ENCODE measurements at places on chromosomes 16 and 17.

- DNase-seq, result no peak
Measured at GRCh38 chr16:73888840-73889490, 407.6 kb upstream of the PSMD7 start.

GRCh38 chr16:27210174-27210573, 6.8 kb downstream of the KDM8 start:
- DNase-seq, result no peak

DNA sequence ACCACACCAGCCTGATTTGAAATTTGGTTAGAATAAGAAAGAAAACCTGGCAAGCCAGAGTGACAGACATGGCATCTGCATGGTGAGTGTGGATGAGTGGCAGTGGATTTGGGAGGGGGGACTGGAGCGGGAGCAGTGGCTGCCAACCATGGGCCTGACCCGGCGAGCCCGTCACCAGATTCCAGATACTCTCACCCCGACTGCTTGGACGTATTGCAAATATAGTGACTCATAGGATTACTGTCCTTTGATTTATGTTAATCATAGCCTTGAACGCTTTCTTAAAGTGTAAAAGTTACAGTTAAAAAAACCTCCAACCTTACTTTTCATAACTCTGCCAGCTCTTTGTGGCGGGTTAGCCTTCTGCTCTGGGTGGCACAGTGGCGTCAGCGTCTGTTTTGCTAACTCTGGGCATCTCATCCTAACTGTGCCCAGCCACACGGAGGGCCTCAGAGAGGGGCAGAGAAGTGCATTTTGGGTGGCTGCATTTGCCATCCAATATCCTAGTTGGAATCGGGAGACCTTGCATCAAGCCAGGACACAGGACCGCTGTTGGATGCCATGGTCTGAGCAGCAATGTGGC, 26.8 kb upstream of the FOXK2 start:
- no peak for DNase-seq

- no peak for DNase-seq
Measured at GRCh38 chr16:56847173-56847910, 17.7 kb upstream of the SLC12A3 start.

- no peak for DNase-seq
Measured at GRCh38 chr16:15613676-15614075, 29.3 kb downstream of the MARF1 start.

DNA sequence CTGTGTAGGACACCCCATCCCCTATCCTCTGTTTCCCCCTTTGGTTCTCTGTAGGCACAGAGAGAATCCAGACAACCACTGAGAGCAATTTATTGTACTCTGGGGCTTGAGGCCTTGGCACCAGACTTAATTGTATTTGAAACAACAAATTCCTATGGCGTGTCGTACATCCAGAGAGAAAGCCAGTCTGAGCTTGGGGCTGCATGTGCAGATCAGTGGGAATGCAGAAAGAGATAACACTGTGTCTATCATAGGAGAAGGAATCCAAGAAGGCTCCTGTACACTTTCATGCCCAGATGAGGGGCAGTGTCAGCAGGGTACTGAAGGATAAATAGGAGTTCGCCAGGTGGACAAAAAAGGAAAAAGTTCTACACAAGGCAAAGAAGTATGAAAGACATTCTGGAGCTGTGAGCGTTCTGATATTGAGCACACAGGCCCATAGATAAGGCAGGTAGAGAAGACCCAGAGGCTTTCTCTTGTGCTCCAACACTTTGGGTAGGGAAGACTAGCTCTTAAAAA, 22.0 kb upstream of the IL4R start:
- no peak for DNase-seq

DNA sequence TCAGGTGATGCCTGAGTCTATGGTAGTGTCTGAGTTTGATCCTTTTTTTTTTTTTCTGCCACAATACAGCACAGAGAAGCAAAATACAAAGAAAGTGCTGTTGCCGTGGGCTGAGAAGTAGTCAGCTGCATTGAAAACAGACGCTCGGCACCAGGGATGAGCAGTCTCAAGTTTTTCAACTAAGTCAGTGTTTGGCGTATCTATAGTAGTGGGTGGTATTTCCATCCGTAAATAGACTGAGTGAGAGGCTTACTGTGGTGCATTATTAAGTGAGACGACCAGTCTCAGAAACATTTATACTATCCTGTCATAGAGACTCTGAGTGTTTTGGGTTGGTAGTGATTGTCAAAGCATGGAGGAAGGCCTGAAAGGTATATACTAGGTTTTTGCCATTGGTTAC, 221.3 kb downstream of the SNX29 start:
- no peak for DNase-seq

DNA sequence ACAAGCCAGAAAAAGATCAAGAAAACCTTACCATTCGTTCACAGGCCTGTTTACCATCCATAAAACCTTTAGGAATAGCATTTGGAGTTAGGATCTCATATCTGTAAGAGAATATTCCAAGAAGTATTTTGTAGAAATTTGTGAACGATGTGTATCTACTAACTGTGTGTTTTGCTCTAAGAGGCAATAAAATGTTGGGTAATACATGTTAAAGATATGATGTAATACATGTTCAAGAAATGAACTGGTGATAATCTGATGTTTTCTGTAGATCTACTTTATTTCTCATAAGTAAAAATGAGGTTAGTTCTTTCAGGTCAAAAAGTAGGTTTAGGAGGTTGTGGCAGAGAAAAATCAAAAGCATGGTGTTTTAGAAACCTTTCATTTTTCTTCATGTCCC, 83.2 kb downstream of the NDEL1 start:
- no peak for DNase-seq

DNA sequence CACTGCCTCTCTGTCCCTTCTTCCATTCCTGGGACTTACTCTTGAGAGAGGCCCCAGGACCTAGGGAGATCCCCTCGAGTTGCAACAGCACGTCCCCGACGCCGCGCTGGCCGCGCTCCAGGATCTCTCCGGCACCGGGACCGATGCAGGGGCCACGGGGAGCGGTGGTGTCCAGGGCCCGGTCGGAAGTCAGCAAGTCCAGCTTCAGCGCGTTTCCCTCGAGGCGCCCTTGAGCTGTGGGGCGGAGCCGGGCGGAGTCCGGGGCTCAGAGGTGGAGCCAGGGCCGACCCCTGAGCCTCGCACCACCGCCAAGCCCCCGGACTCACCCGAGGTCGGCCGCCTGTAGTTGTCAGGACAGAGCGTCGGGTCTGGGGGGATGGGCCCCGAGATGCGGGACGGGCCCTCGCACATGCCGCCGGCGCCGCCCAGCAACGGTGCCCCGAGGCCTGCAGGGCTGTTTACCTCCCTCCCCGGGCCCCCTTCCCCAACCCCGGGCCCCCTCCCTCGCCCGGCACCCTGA, 458 bp downstream of the ENKD1 start:
- DNase-seq, result no peak

DNA sequence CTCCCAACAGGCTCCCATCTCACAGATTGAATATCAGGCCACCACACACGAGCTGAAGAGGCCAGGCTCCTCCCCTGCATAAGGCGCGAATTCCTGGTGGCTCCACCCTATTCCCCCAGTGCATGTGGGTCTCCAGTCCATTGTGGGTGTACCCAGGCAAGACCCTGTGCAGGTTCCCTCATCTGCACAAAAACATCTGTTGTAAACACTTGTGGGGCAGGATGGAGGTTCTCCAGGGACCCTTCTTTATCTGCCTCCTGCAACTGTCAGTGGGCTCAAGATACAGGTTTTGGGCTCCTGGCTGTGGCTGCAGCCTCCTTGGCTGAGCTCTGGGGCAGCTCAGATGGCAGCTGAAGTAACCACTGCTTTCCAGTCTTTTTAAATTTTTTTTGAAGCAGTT, 17.6 kb upstream of the LGALS9 start:
- DNase-seq, result no peak

DNA sequence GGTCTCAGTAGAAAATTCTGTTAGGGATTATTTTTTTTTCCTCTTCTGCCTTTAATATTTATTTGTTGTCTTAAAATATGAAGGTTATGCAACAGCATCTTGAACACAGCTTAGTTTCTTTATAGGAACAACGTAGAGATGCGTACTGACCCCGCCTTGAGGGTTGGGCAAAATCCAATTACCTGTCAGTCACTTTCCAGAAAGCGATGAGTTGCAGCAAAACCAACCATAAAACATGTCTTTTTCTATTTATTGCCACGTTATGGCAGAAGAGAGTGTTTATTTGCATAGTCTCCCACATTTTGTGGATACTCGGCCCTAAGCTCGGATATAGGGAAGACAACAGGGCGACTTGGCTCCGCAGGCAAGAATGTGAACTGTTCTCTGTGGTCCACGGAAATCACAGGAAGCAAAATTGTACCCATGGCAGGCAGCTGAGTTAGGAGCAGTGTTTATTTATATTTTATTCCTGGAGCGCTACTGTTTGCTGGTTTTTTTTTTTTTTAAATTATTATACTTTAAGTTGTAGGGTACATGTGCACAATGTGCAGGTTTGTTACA, 44.3 kb upstream of the CACNG5 start:
- no peak for DNase-seq

- DNase-seq, result no peak
Measured at GRCh38 chr16:57859331-57859730, 57.0 kb upstream of the KIFC3 start.

DNA sequence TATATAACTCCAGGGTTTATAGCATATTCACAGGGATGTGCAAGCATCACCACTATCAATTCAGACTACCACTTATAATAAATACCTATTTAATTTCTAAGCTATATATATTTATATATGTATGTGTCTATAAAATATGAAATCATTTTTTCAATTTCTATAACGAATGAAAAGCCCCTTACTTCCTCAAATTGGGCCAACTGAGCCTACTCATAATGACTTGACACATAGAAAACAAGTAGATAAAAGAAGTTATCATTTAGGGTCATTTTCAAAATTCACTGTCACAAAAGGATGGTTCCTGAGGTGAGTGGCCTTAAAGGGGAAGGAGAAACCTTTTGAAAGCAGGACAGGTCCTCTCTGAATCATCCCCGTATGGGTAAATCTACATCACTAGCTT, 114.1 kb downstream of the ADCY9 start:
- DNase-seq, result no peak

GRCh38 chr16:89023621-89024511, 46.9 kb upstream of the CBFA2T3 start:
- no peak for DNase-seq

GRCh38 chr16:16076423-16076813, 127.0 kb downstream of the ABCC1 start:
- no peak for DNase-seq

- no peak for DNase-seq
Measured at GRCh38 chr17:37200497-37200896, 175.3 kb upstream of the C17orf78 start.

- no peak for DNase-seq
Measured at GRCh38 chr17:44203731-44204440, 4.2 kb upstream of the ATXN7L3 start.

GRCh38 chr16:47236716-47237115, 93.0 kb upstream of the NETO2 start:
- no peak for DNase-seq

DNA sequence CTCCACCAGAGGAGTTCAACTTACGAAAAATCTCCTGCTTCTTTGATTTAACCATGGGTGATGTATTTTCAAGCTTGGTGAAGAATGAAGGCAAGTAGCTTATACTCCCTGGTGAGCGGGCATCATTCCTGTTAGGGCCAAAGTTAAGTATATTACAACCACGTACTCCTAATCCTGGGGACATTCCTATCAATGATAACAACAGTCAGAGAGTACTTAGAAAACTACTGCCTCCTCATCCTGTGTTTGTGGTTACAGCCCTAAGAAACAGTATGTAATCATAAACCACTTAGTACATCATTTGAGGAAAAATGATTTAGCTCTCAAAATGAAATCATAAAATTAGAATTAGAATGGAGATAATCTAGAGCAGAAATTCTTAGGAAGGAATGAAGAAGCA, 47.3 kb downstream of the TTC19 start:
- DNase-seq, result no peak

- DNase-seq, result no peak
Measured at GRCh38 chr16:86946396-86946795, 368.0 kb downstream of the FOXL1 start.

DNA sequence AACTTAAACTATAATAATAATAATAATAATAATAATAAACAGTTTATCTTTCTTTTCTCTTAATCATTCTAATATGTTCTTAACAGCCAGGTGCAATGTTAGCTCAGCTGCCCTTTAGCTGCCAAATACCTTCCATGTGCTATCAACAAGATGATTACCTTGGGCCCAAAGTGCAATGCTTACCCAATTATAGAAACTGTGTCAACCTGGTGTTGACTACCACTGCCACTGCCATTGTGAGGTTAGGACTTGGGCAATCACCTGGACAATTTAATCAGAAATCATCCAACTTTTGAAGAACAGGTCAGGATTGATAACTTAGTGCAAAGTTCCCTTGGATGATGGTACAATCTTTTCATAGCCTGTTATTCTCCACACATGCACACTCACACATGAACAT, 371.8 kb upstream of the SALL1 start:
- DNase-seq, result no peak

DNA sequence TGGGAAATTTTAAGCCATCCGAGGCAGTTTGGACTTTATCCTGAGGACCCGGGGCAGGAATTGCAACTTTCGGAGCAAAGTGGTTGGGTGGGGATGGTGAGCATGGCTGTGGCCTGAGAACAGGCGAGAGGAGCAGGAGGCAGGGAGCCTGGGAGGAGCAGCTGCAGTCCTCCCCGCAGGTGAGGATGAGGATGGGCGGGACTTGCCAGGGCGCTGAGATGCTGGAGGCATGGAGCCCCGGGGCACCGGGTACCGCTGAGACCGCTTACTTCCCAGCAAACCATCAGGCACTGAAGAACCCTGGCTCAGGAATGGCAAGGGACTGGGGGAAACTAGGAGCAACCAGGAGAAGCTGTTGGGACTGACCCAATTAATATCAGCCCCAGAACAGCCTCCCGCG, 210.8 kb downstream of the GSG1L start:
- DNase-seq, result no peak

- no peak for DNase-seq
Measured at GRCh38 chr17:59669944-59670343, 37.3 kb downstream of the PTRH2 start.

DNA sequence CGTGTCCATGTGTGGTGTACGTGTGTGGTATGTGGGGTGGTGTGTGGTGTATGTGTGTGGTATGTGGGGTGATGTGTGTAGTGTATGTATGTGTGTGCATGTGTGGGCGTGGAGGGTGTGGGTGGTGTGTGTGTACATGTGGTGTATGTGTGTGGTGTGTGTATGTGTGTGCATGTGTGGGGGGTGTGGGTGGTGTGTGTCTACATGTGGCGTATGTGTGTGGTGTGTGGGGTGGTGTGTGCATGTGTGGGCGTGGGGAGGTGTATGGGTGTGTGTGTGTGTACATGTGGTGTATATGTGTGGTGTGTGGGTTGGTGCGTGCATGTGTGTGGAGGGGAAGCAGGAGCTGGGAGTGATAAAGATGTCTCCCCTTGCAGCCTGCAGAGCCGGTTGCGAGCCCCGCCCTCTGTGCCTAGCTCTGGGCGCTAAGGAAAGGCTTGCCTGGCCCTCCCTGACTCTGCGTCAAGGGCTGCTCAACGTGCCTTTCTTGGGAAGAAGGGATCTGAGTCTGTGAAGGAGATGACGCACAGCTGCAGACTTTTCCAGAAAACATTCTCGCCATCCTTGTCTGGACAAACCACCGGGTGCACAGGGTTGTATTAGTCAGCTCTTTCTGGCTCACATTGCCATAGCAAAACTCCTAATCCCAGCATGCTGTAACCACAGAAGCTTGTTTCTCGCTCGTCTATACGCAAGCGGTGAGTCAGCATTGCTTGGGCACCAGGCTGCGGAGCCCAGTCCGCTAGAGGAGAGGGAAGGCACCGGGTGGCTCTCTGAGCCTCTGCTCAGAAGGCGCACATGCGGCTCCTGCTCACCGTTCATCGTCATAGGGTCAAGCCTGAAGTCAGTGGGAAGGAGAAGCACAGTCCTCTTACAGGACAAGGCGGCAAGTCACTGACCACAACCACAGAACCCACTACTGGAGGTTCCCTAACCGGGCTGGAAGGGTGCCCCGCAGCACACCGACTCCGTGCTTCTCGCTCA, 2.0 kb upstream of the CD300H start:
- no peak for DNase-seq

Measured in activated T-helper 1 cell treated with Interleukin-2 at 50 U/mL for 16 hours (primary cell).